IPS-NIHi11 (cell line): ENCODE measurements at places on chromosomes 6 and 20.
A peak's percentile ranks its signal among the peaks of the same experiment; 100 is the strongest.

- DNase-seq = peak; percentile 95
Observed at GRCh38 chr6:149863698-149864577, at the start of gene LRP11. Gene LRP11 (minus strand): TSS chr6:149864359. CDS start chr6:149864020, 339 bp downstream.

DNA sequence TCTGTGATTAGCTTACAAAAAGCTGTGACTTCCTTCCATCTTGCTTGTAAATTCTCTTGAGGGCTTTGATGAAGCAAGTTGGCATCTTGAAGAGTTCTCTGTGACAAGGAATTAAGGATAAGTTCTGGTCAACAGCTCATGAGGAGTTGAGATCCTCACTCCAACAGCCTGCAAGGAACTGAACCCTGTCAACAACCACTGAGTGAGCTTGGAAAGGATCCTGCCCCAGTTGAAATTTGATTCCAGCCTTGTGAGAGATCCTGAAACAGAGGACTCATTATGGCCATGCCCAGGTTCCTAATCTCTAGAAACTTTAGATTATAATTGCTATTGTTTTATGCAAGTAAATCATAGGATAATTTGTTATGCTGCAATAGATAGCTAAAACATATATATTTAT is 133.7 kb downstream of the PTCHD4 start:
- peak; percentile 20 for DNase-seq

- DNase-seq = no peak
Observed at GRCh38 chr6:105884011-105884410, 202.1 kb upstream of the PRDM1 start.

- no peak for DNase-seq
Observed at GRCh38 chr6:43221046-43221972, 8.0 kb downstream of the DNPH1 start.

DNA sequence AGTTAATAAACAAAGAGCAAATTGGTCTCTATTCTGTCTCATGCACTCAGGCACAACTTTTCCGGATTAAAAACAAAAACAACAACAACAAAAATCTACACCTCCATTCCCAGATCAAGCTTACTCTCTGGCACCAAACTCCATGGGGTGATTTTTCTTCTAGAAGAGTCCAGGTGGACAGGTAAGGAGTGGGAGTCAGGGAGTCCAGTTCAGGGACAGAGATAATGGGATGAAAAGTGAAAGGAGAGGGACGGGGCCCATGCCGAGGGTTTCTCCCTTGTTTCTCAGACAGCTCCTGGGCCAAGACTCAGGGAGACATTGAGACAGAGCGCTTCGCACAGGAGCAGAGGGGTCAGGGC is 437 bp upstream of the HLA-A start:
- no peak for DNase-seq

DNA sequence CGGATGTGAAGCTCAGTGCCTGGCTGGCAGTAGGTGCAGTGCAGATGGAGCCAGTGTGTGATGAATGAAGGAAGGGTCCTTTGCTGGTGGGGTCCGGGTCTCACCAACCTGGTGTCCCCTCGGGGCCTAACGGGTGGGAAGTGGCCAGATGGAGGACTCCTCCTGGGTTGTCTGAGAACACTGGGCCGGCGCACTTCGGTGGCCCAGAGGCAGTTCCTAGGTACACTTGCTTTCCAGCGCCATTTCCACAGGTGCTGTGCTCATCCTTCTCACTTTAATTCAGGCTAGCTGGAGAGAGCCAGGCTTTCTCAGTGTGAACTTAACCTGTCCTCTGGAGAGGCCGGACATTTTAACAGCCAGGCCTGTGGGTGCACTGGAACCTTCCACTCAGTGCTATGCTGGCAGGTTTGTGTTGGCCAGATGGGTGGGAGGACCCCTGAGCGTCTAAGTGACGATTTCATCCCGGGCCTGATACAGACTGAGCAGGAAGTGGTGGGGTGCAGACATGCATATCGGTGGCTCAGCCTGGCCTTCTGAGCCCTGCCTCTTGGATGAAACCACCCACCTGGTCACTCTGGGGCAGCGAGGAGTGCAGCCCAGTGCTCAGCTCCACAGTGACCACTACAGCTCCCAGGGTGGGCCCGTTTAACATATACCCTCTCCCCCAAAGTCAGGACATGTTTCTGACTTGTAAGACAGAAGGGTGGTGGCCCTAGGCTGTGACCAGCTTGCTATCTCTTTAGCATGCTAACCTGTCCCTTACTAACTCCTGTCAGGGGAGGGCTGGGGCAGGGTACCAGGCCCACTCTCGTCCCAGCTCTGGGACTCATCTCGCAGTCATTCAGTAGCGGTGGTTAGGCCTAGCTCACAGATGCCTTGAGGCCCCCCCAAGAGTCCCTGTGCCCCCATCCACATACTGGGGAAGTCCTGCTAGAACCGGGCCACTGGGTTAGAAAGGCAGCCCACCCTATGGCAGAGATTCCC is 8.2 kb upstream of the PYGB start:
- DNase-seq = no peak

DNA sequence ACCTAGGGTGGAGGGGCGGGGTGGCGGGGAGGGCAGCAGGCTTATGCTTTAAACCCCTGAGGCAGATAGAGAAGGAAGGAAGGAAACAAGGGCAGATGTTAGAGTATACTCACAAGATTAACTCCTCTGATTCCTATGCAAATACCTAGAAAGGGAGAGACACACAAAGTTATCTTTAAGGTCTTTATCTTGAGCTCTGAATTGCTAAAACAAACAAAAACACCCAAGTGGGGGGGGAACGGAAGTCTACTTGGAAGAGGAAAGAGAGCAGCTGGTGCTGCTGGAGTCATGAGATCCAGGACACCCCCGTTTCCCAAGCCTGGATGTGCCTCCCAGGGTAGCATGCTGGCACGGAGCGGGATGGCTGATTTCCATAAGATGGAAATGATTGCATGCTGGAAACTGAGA is 43.4 kb downstream of the PLAGL1 start:
- no peak for DNase-seq

DNA sequence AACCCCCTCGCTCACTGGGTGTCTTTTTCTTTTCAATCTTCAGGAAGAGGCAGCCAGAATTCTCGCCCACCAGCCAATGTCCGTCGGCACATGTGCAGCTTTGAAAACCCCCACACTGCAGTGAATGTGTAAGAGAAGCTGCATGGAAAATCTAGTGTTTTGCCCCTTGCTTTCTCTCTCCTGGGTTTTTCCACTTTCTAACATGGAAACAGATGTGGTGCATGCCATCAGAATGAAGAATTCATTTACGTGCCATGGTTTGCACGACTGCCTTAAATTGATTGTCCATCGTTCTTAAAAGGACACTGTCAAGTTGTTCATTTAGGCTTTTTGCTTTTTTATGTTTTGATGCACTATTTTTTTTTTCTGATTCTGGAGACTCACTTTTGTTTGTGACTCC is 117.1 kb upstream of the RAB32 start:
- DNase-seq = no peak

DNA sequence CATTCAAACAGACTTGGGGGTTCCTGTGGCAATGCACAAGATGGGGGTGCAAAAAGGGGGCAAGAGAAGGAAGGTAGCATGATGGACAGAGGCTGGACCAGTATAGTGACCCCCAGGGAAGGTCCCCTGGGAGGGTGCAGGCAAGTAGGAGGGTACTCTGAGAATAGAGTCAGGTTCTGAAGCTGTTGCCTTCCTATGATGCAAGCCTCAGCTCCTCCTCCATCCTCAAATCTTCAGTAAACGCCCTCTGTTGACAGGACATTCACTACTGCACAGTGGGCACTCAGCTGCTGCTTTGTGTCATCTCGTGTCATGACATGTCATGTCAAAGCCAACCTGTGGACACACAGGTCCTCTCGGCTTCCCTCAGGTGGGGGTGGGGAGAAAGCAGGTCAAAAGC is 5.8 kb upstream of the SDCBP2 start:
- no peak for DNase-seq

DNA sequence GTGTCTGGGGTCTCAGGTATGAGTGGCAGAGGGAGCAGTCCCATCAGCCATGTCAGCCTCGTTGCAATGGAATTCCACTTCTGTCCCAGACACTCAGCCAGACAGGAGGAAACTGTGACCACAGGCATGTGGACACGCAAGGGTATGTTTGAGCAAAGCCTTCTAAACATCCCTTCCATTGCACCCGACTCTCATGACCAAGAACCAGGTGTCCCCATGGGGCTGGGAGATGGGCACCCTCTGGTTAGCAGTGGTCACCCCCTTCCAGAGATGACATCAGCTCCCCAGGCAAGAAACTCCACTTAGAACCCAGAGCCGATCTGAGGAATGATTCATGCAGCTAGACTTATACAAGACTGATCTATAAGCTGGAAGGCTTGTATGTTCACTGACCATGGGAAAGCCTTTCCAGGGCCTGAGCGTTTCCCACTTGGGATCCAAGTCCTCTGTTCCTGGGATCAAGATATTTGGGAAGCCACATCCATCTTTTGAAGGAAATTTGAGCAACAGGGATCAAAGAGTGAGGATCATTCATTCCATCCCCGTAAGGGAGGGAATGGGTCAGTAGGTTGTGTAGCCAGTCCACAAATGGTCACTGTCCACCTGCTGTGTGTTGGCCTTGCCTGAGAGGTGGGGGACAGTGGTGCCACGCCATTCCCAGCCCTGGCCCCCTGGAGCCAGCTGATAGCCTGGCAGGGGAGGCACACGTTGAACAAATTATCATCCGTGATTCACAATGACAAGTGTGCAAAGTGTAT is 3.9 kb upstream of the MRGBP start:
- no peak for DNase-seq

DNA sequence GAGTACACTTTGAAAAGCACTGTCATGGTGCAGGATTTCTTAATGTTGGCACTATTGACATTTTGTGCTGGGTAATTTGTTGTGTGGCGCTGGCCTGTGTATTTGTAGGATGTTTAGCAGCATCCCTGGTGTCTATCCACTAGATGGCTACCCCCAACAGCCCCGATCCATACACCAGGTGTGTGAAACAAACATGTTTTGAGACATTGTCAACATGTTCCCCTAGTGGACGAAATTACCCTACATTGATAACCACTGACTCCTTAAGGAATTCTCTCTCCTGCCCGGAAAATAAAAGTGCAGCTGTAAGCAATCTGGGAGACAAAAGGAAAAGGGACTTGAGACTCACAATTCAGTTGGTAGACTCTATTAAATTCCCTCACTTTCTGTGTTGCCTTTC is 52.6 kb upstream of the TMEM200A start:
- no peak for DNase-seq

DNA sequence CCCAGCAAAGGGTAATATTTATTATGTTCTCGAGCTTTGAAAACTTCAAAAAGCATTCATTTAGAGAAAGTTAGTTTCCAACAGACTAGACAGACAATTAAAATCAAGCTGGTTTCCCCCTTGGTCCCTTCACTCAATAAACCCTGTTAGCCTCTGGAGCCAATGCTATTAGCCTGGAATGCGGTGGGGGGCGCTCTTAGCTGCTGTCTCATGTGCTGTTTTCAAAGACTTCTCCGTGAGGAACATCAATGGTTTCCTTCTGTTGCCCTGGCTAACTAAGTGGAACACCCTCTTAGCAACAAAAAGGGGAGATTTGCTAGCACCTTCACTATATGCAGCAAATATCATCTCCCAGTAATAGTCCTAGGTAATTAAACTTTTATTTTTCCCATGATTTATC is 86.4 kb downstream of the LY86 start:
- DNase-seq = peak; percentile 75

DNA sequence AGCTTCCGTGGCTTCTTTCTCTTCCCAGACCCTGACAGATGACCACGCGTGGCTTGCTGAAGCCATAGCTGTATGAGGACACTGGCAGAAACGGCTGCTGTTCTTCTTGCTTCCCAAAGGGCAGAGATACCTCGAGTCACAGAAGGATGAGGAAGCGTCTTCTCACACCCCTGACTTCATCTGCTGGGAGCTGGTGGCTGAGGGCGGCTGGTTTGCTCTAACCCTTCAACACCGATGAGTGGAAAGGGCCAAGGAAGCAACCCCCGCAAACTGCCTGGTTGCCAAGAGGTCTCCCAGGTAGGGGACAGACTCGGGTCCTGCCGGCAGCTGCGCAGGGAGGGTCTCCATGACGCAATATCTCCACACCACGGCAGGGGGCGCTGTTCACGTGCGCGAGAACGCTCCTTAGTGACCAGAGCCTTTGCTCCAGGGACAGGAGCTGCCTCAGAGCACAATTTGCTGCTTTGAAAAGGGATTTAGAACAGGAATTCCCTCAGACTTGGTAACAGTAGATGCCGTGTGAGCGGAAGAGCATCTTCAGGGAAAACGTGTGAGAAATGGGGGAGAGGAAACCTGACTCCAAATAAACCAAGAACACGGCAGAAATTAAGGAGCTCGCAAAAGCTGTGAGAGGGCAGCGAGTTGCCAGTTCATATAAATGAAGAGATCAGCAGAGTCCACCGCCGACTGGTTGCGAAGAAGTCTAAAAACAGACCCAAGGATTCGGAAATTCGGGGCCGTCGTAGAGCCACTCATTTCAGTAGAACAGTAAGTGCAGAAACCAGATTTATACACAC is 80.2 kb downstream of the ERMARD start:
- DNase-seq = peak; percentile 88

GRCh38 chr6:7912736-7913517 is 2.3 kb upstream of the TXNDC5 start:
- no peak for DNase-seq

DNA sequence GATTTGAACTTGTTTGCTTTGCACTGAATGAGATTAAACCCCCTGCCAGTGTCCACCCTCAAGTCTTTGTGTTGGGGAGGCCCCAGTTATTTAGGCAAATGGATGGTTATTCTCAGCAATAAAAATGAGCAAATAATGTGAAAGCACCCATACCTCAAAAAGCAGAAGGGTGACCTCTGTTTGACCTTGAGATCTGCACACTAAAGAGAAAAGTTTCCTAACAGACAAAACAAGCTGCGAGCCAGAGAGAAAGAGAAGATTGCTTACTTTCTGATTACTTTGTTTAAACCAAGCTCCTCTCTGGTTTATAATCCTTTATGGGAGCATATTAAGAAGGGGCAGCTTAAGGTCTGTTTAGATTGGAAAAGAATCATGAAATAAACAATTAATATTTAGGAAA is 30.4 kb upstream of the TRERF1 start:
- DNase-seq = no peak

DNA sequence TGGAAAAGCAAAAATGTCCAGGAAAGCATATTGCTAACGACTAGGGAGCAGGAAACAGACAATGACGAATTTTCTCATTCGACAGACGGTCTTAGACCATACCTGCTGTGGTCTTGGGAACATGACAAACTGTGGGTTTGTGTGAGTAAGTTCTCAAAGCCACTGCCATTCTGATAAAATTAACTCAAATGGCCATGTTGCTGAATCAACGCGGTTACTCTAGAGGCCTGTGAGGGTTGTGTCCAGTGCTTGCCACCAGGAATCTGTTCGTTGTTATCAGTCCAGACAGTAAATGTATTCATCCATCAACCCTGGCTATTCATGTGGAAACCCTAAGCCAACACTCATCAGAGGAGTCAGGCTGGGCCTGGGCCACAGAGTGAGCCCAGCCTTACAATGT is 124.3 kb downstream of the MYLK4 start:
- DNase-seq = no peak

GRCh38 chr6:88708197-88708744 is 255.1 kb downstream of the RNGTT start:
- no peak for DNase-seq
